COLO829 (cell line): ENCODE measurements at places on chromosomes 13 and 19.

DNA sequence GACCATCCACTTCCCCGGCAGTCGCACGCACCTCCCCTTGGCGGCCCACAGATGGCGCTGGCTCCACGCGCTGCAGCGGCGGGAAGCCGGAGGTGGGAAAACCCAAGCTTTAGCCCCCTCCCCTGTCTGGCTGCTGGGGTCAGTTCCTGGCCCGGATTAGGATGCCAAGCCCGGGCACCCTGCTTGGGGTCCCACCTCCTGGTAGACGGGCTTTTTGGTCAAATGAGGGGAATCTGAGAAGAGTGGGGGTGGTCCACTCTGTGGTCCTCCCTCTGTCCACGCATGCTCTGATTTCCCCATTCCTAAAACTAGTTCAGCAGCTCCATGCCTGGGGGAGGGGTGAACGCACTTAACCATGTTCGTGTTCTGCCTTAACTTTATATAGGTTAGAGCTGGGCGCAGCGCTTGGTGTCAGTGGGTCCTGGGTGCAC lies 8.1 kb upstream of the ADGRE2 start:
- DNase-seq: no peak

DNA sequence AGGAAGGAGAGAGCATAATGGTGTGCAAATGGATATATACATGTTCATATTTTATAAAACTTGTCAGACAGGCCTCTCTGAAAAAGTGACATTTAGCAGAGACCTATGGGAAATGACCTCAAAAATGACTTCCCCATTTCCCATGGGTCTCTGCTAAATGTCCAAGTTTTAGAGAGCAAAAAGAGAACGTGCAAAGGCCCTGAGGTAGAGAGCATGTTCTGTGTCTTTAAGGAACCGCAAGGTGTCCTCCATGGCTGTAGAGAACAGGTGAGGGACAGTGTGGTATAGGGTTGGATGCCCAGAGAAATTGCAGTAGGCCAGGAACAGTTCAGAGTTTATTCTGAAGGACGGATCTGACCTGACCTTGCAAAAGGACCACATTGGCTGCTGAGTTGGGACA lies 113.2 kb upstream of the RNF113B start:
- no peak for DNase-seq

GRCh38 chr19:54256250-54257115 lies 590 bp downstream of the LILRB5 start:
- no peak for DNase-seq

- no peak for DNase-seq
These were observed 1404.5 kb upstream of the SPRY2 start for GRCh38 chr13:81745391-81745790.
